Aortic smooth muscle cell (primary cell): ENCODE measurements at places on chromosomes 7 and 10. TPM values are rescaled to one million over a fixed set of nuclear protein-coding genes. Genes with fewer than 3 reads are reported as not detected.

VWDE gene
- total RNA-seq: not detected in 2 replicates

CARD11 gene
- 0.13 TPM in 1 of 2 replicates, not detected in the other for total RNA-seq

PHYHIPL gene
- under 0.01 and 0.25 TPM in 2 replicates for total RNA-seq

TLL2 gene
- total RNA-seq: under 0.01 and 0.06 TPM in 2 replicates

CALHM1 gene
- not detected in 2 replicates for total RNA-seq

UTF1 gene
- not detected in 2 replicates for total RNA-seq

ABCA13 gene
- total RNA-seq: under 0.01 TPM in 2 replicates

OPN4 gene
- total RNA-seq: not detected in 2 replicates

FAM131B gene
- 1.6 and 2.0 TPM in 2 replicates for total RNA-seq

BEND7 gene
- 2.7 and 2.9 TPM in 2 replicates for total RNA-seq

ARF5 gene
- 114 and 155 TPM in 2 replicates for total RNA-seq

AEBP1 gene
- 141 and 228 TPM in 2 replicates for total RNA-seq

JCAD gene
- total RNA-seq: 17.1 and 17.3 TPM in 2 replicates
